Neural progenitor cell (in vitro differentiated cells): ENCODE measurements at places on chromosomes 3 and 15.

GRCh38 chr3:110881069-110881468 is 190.5 kb upstream of the NECTIN3 start:
- DNase-seq = peak; percentile 46

- no peak for DNase-seq
These were observed 97.9 kb upstream of the UNC13C start for GRCh38 chr15:53880357-53880756.

GRCh38 chr3:70970171-70970570 is 613.4 kb downstream of the FOXP1 start:
- DNase-seq = peak; percentile 53

GRCh38 chr3:58013973-58014649 is 5.9 kb downstream of the FLNB start:
- no peak for DNase-seq

GRCh38 chr3:135325096-135325495 is 530.0 kb downstream of the EPHB1 start:
- DNase-seq = no peak

DNA sequence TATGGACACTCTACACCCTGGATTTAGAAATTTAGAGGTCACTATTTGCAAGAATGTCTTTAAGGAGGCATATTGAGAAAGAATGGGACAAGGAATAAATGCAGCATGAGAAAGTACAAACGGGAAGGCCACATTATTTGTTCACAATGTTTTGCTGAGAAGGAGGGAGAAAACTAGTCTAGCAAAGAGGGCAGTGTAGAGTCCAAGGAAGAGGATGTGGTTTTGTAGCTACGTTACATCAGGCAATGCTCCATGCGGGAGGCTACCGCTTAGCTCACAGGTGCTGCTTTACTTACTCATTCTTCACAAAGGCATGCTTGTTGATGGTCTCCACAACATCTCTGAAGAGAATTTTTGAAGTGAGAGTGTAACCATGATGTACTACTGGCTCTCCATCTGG is 191.1 kb downstream of the PLCH1 start:
- DNase-seq = no peak

GRCh38 chr3:99950921-99951320 is 133.3 kb downstream of the CMSS1 start:
- DNase-seq = no peak

DNA sequence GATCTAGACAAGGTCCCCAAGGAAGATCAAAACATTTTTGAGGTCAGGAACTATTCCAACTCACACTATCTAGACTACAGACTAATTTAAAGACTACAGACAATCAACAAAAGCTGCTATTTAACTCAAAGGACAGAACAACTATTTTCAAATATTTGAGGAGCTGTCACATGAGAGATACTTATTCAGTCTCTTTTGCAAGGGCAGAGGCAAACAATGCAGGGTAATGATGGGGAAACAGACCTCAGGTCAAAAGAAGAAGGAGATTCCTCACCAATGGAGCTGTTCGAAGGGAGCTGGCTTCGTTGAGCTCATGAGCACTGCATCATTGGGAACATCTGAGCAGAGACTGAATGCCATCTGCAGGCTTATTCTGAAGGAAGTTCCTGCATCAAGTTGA is 231.9 kb downstream of the DTWD1 start:
- DNase-seq = no peak

DNA sequence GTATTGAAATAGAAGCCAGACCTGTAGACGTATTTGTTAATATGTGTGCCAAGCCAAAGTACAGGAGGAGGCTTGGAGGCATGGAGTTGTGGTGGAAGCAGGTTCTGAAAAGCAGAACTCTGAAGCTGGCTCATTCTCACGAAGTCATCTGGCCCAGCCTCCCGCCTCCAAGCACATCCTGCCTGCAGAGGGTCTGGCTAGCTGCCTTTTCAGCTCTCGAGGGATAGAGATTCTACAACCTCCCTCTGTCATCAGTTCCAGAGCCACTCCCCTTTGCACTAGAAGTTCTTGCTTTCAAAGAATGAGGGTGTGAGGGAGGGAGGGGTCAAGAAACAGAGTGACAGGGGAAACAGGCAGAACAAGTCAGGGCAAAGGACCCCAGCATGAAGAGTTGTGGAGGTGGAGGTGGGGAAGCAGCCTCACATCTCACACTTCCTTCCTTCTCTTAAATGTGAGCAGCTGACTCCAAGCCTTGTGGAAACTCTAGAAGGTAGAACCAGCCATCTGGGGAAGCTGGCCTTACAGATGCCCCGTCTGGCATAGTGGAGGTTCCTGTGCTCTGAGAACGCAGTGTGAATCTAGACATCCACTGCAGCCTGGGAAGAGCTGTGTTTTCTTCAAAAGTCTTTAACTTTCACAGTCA is 95.3 kb downstream of the SLC49A4 start:
- DNase-seq = peak; percentile 55

DNA sequence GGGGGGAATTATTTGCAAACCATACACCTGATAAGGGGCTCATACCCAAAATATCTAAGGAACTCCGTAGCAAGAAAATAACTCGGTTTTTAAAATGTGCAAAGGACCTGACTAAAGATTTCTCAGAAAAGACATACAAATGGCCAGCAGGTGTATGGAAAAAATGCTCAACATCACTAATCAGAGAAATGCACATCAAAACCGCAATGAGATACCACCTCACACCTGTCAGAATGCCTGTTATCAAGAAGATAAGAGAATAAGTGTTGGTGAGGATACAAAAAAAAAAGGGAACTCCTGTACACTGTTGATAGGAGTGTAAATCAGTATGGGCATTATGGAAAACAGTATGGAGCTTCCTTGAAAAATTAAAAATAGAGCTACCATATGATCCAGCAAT is 89.4 kb downstream of the C3orf70 start:
- DNase-seq = no peak

GRCh38 chr3:43874731-43875130 is 184.0 kb downstream of the ABHD5 start:
- peak; percentile 37 for DNase-seq

GRCh38 chr3:71262364-71263265 is 320.9 kb downstream of the FOXP1 start:
- no peak for DNase-seq

- no peak for DNase-seq
These were observed 41.0 kb upstream of the TCF12 start for GRCh38 chr15:56877255-56877970.

DNA sequence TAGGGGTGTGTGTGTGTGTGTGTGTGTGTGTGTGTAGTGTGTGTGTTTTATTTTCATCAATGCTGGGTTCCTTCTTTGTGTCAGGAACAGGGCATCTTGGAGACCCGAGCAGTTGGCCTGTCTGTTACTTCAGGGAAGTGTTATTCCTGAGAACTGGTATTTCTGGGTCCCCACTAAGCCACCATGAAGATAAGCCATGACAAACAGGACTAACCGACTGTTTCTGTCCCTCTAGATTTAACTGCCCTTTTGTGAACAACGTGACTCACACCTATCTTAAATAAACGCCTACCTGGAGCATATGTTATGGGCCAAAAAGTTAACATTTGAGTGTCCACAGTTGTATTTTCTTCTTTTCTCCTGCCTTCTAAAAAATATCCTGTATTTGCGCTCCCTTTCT is 19.5 kb downstream of the SIDT1 start:
- DNase-seq = no peak

DNA sequence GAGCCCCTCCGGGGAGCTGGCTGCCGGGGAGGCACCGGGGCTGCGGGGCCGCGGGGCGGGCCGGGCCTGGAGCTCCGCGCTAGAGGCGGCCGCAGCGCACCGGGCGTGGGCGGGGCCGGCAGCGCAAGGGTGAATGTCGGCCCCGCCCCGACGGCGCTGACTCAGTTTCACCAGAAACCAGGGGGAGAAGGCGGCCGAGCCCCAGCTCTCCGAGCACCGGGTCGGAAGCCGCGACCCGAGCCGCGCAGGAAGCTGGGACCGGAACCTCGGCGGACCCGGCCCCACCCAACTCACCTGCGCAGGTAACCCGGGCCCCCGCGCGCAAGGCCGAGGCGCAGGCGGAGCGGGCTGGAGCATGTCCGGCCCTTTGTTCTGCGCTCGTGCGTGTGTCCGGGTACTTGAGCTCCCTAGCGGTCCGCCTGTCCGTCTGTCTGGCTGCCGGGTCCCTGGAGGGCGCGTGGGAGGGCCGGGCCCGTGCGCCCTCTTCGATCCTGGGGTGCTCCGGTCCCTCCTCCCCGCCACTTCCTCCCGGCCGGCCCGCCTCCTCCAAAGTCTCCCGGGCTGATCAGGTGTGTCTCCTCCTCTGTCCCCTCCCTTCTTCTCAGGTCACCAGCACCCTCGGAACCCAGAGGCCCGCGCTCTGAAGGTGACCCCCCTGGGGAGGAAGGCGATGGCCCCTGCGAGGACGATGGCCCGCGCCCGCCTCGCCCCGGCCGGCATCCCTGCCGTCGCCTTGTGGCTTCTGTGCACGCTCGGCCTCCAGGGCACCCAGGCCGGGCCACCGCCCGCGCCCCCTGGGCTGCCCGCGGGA is at the start of gene SPINT1:
Gene SPINT1 (plus strand): TSS at position 164 of the 811 bp plus-strand sequence. CDS start 507 bp downstream, at position 671.
- DNase-seq = peak; percentile 74

- DNase-seq = peak; percentile 65
These were observed 79.0 kb upstream of the DCLK3 start for GRCh38 chr3:36843065-36844051.

DNA sequence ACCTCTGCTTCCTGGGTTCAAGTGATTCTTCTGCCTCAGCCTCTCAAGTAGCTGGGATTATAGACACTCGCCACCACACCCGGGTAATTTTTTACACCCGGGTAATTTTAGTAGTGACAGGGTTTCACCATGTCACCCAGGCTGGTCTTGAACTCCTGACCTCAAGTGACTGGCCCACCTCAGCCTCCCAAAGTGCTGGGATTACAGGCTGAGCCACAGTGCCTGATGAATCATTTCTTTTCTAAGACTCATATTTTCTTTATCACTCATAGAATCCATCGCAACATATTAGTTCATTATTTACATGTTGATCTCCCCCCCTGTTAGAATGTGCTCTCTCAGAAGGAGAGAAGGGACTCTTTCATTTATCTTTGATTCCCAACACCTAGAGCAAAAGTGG is 109.5 kb upstream of the PTPRG start:
- DNase-seq = no peak

- DNase-seq = peak; percentile 19
These were observed 58.3 kb downstream of the NSUN3 start for GRCh38 chr3:94121161-94121560.

DNA sequence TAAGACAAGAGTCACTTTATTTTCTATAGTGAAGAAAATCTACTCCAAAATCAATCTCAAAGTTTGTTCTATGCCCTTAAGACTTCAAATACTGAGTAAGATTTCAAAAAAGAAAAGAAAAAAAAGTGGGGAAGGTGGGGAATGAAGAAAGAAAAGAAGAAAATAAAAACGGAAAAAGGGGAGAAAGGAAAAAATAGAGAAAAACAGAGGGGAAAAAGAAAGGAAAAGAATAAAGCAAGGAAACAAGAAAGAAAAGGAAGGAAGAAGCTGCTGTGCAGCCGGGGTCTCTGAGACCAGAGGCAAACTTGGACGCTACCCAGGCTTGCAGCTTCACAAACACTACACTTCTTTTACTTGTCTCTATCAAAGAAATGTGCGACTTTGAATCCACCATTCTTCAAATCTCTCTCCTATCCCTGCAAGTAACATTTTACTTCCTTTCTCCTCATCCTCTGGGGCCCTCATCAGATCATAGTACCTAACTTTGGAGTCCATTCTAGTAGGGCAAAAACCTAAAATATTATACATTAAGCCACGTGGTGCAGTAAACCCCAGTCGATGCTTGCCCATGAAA is 279.8 kb downstream of the FOXP1 start:
- DNase-seq = no peak

DNA sequence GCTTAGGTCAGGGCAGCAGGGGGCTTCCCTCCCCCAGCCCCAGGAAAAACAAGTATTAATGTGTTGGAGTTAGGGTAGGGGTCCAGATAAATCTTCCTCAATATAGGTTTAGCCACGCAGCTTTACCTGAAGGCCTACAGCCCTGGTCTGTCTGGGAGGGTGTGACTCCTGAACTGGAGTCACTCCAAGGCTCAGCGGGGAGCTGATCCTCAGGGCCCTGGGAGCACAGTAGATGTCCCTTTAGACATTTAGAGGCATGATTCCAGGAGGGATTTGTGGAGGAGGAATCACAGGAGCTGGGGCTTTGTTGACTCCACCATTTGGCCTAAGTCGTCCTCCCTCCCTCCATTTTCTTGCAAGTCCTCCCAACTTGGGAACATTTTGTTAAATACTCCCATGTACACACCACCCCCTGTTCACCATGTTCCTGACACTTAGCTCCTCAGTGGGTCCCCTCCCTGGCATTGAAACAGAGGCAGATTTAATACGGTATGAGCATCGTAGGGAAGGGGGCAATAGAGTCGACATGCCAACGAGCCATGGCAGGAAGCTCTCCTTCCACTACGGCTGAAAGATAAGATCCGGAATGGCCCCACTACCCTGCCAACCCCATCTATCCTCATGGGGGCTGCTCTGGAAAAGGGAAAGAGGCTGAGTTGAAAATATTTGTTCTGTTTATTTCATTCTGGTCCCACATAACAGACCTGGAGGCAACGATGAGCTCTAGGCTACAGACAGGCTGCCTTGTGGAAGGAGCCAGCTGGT is 69.0 kb upstream of the LARS2 start:
- DNase-seq = no peak

- DNase-seq = no peak
These were observed 52.6 kb downstream of the MTHFS start for GRCh38 chr15:79844221-79844620.

GRCh38 chr15:35000511-35000910 is 12.4 kb upstream of the ZNF770 start:
- no peak for DNase-seq

- no peak for DNase-seq
These were observed 18.7 kb downstream of the RASGRF1 start for GRCh38 chr15:79071901-79072300.

- DNase-seq = no peak
These were observed 828 bp downstream of the U2SURP start for GRCh38 chr3:143002083-143002712.

GRCh38 chr3:16286751-16287543 is 21.9 kb downstream of the OXNAD1 start:
- no peak for DNase-seq

DNA sequence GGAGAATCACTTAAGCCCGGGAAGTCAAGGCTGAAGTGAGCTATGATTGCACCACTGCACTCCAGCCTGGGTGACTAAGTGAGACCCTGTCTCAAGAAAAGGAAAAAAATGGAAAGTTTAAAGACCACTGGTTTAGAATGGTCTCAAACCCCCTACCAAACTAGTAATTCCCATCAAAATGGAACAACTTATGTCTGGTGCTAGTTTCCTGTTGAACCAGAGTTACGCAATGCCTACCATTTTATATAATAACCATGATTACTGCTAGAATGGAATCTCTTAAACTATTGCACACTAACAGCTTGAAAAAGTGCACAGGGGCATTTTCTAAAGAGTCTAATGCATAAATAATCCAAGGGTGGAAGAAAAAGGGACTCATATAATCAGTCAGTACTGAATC is 43.6 kb downstream of the DMXL2 start:
- DNase-seq = no peak
